Mucosa of gallbladder (tissue), 1 donor: ENCODE measurements at places on chromosomes 13 and 19. TPM values are rescaled to one million over a fixed set of nuclear protein-coding genes. Genes with fewer than 3 reads are reported as not detected.

The GDF15 gene
- total RNA-seq, result 76.0 TPM

The FREM2 gene
- 16.0 TPM for total RNA-seq

The ABHD13 gene
- total RNA-seq, result 8.7 TPM

The OR7G1 gene
- total RNA-seq, result not detected

The POSTN gene
- total RNA-seq, result 22.4 TPM

The KEAP1 gene
- 81.7 TPM for total RNA-seq

The DIAPH3 gene
- total RNA-seq, result 1.0 TPM

The ZNF442 gene
- 3.4 TPM for total RNA-seq

The SIGLEC6 gene
- 5.1 TPM for total RNA-seq

The FKBP8 gene
- total RNA-seq, result 226 TPM

The PRRG2 gene
- 18.2 TPM for total RNA-seq

The TEX26 gene
- 0.26 TPM for total RNA-seq

The C19orf67 gene
- not detected for total RNA-seq

The VWA8 gene
- 37.1 TPM for total RNA-seq

The CYP4F2 gene
- 66.6 TPM for total RNA-seq

The SIGLEC9 gene
- 6.3 TPM for total RNA-seq

The ZNF627 gene
- 13.9 TPM for total RNA-seq

The PCDH17 gene
- total RNA-seq, result 9.4 TPM

The ATP4B gene
- not detected for total RNA-seq

The ZNF729 gene
- not detected for total RNA-seq

The ZNF177 gene
- 3.4 TPM for total RNA-seq

The PSPN gene
- total RNA-seq, result 4.5 TPM

The ZNF429 gene
- 21.7 TPM for total RNA-seq

The ZNF350 gene
- 12.8 TPM for total RNA-seq

The IL17D gene
- total RNA-seq, result 7.1 TPM

The ZNF296 gene
- 2.3 TPM for total RNA-seq

The OR7D2 gene
- not detected for total RNA-seq

The PRTN3 gene
- not detected for total RNA-seq

The LPAR6 gene
- total RNA-seq, result 34.9 TPM
